H54 (cell line): ENCODE measurements at places on chromosomes 5 and 9.

DNA sequence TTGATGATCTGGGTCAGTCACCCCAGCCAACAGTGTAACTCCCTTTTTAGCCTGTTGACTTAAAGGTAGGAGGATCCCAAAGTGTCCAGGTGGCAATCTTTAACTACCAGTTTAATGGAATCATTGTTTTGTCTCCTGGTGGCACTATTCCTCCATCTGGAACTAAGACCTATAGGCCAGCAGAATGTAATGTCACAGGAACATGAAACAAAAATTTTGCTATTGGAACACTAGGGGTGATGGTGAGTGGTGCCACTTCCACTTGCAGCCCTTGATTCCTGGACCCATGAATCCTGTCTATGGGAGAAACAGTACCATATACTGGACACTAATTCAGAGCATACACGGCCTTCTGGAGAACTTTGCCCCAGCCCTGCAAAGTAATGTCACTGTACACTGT, 219.5 kb upstream of the RASA1 start:
- DNase-seq = no peak

- DNase-seq = no peak
Observed at GRCh38 chr5:23169660-23170416, 316.7 kb upstream of the CDH12 start.

GRCh38 chr5:571791-572190, 40.3 kb upstream of the CEP72 start:
- no peak for DNase-seq

DNA sequence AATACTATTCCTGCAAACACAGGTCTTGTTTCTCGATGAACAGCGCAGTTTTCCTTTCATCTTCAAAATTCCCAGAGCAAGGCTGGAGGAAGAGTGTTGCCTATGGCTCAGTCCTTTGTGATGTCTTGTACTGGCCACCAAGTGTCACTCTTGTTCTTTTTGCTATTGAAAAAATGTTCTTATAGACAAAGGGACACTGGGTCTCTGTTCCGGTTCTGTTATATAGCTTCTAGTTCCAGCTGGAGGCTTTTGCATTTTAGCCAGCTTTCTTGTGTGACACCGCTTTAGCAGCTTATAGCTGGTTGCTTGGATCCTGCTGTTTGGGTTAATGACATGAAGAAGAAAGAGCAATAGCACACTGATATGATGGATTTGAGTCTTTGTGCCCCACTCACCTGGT, 343.7 kb upstream of the KCNN2 start:
- no peak for DNase-seq

- DNase-seq = no peak
Observed at GRCh38 chr9:33800886-33801285, 5.5 kb downstream of the PRSS3 start.

- DNase-seq = no peak
Observed at GRCh38 chr5:32936329-32936728, 225.2 kb downstream of the NPR3 start.

- no peak for DNase-seq
Observed at GRCh38 chr5:109155625-109156024, 254.1 kb downstream of the PJA2 start.
